Activated CD4-positive, alpha-beta T cell treated with anti-CD3 and anti-CD28 coated beads for 4 hours (primary cell): ENCODE measurements at places on chromosomes 1 and 21.

GRCh38 chr1:75612976-75613375 is 2.1 kb upstream of the SLC44A5 start:
- no peak for DNase-seq

- no peak for DNase-seq
These were observed 145.5 kb downstream of the IGSF21 start for GRCh38 chr1:18253093-18253492.

GRCh38 chr1:202798260-202798659 is 10.0 kb downstream of the KDM5B start:
- no peak for DNase-seq

- no peak for DNase-seq
These were observed 24.5 kb upstream of the DISC1 start for GRCh38 chr1:231601824-231602672.

DNA sequence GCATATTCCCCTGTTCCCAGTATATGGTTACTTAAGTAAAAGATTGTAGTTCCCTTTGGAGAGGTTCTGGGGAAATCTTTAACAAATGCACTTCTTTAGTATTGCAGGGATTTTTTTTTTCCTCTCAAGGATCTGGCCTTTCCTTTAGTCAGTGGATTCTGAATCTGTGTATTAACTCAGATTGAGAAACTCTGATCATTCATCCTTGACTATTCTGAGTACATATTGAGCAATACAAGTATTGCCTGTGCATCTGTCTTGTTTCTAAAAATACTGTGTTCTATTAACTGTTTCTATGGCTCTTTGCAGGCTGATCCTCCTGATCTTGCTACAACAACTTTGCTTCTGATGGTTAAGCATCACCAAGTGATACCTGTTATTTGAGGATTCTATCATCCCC is 67.8 kb upstream of the FGGY start:
- DNase-seq, result no peak

DNA sequence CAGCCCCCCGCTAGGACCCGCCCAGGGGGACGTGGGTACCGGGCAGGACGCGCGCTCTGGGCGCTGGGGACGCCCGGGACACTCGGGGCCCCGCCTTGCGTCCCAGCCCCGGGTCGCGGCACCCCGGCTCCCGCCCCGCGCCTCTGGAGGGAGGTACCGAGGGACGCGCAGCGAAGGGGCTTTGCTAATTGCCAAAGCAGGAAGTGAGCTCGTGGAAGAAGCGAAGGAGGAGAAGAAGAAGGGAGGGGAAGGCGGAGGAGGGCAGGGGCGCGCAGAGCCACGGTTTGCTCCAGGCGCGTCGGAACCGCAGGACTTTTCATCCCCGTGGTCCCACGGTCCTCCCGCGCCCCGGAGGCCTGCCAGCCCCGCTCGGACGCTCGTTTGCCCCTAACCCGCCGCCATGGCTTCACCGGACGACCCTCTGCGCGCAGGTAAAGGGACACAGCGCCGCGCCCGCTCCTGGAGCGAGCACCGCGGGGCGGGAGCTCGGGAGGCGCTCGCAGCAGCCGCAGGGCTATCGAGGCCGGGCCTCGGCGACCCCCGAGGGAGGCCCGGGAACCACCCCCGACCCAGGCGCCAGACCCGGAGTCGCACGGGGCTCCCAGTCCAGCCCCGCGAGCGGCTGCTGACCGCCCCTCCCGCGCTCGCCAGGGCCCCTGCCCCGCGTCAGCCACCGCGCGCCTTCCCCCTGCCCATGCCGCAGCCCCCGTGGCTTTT is 1.3 kb downstream of the EDARADD start:
- DNase-seq, result peak; percentile 40

DNA sequence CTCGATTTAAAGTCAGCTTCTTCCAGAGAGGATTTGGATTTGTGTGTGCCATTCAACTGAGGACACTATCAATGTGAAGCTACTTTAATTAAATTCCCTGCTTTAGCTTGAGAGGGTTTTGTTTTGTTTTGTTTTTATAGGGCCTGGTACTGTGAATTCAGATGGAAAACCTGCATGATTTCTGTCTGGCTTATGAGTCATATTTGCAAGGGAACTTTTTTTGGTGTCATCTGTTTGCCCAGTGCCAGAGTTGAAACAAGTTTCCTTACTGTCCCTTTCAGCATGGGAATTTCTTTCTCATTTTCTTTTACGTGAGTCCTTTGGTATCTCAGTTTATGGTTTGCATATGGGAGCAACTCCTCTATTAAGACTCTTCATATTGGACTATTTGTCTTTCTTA is 194.6 kb downstream of the GREM2 start:
- DNase-seq, result no peak

DNA sequence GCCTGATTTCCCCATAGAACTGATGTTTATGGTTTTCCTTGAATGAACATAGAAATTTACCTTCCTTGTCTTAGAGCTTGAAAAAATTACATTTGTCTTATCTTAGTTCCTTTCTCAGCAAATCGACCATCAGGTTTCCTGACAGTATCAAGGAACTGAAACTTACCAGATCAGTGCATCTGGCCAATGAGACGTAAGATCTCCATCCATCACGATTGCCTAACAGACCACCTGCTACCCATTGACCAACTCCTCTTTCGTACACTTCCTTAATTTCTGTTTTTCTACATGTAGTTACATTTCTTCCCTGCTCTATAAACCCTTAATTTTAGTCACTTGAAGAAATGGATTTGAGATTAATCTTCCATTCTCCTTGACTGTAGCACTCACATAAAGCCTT is 57.4 kb upstream of the TMPRSS15 start:
- no peak for DNase-seq

- no peak for DNase-seq
These were observed 5.9 kb downstream of the TBX15 start for GRCh38 chr1:118982266-118982665.

- DNase-seq, result peak; percentile 20
These were observed 808 bp downstream of the MAP3K21 start for GRCh38 chr1:233328142-233328921.
